Head of caudate nucleus (tissue), 42 donors: ENCODE measurements at places on chromosomes 16 and 17.

GRCh38 chr17:4898351-4898750 is 985 bp upstream of the C17orf107 start:
- DNase-seq, result no peak

- DNase-seq, result no peak
Measured at GRCh38 chr16:53960954-53961616, 257.1 kb downstream of the FTO start.

- DNase-seq, result no peak
Measured at GRCh38 chr16:52095471-52095870, 451.5 kb downstream of the TOX3 start.

- DNase-seq, result no peak
Measured at GRCh38 chr17:79809530-79810129, 12.8 kb upstream of the CBX8 start.
